ENCODE measurements at places on chromosomes 1 and 21.

- DNase-seq: no peak
Measured at GRCh38 chr1:1948783-1949182, 29.7 kb upstream of the TMEM52 start.

- peak; percentile 58 for DNase-seq
Measured at GRCh38 chr1:234544087-234544579, 65.2 kb upstream of the TARBP1 start.

DNA sequence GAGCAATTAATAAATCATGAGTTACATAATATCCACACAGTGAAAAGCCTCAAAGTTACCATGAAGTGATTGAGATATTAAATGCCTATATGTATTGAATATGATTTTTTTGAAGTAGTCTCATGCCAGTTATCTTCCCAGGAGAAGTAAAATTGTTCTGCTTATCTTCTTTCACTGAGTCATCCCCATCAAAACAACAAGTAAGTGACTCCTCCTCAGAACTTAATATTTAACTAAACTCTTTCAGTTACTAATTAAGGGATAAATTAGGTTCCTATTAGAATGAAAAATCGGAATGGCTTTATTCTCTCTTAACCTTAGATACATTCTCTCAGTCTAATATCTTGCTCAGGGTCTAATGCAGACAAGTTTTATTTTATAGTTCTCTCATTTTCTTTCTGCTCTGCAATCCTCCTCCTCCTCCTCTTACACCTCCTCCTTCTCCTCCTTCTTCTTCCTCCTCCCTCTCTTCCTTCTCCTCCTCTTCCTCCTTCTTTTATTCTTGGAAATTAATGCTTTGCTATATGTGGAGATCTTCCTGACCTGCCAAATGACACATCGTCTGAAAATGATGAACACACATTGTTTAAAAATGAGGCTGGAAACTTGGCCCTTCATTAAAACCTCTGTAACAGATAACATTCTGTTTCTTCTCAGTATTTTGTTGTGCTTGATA, 110.9 kb downstream of the RUNX1 start:
- DNase-seq: no peak

GRCh38 chr1:76059451-76059850, 15.1 kb upstream of the ST6GALNAC3 start:
- no peak for DNase-seq

DNA sequence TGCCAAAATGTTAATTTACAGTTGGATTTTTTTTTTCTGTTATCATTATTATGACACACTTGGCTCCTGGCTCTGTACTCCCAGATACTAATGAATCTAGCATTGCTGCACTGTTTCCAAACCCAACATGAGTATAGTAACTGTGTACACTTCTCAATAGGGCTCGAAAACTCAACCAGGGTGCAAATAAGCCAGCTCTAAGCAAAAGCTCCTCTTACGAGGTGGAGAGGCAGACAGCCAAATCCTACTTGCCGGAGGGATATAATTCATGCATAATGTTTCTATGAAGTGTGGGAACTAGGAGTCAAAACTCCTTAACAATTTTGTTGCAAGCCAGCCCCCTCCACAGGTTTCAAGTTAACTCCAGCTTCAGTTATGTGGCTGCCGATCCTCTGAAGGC, 510.4 kb upstream of the ZP4 start:
- no peak for DNase-seq

GRCh38 chr1:23722652-23723051, 20.6 kb upstream of the ELOA start:
- DNase-seq: no peak

GRCh38 chr1:57348921-57349320, 74.9 kb downstream of the DAB1 start:
- no peak for DNase-seq

GRCh38 chr1:11522400-11523235, 43.7 kb downstream of the DISP3 start:
- no peak for DNase-seq

GRCh38 chr1:61579802-61580201, 145.1 kb downstream of the TM2D1 start:
- no peak for DNase-seq

- DNase-seq: no peak
Measured at GRCh38 chr21:42151948-42152220, 67.1 kb upstream of the ABCG1 start.

DNA sequence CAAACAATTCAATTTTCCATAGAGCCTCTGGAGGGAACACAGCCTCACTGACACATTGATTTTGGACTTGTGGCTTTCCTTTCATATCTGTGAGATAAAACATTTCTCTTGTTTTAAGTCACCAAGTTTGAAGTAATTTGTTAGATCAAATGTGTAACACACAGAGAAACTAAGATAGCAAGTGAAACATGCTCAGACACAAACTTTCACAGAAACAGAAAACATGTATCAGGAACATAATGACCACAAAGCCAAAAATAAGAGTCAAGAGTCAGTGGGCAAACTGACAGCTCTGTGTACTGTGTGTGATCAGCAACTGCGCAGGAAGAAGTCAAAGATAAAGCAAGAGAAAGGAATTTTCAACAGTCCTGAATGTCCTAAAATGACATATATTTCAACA, 1237.5 kb downstream of the AMY1C start:
- DNase-seq: no peak

DNA sequence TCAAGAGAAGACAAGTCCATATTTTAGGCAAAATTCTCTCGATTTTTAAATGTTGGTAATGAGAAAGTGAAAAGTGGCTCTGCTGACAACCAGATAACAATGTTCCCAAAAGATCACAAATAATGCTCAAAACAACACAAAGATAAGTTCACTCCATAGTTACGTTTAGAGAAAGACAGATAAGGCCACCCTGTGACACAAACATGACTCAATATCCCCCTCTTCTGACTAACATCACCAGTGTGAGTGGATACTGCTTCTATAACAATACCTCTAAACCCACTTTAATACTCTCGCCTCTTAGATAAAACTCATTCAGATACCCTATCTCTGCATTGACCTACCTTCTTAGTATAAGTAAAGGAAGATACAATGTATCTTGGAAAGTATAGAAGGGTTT, 51.2 kb upstream of the RGS7 start:
- no peak for DNase-seq

GRCh38 chr1:14748977-14749376, 150.5 kb downstream of the KAZN start:
- DNase-seq: no peak

DNA sequence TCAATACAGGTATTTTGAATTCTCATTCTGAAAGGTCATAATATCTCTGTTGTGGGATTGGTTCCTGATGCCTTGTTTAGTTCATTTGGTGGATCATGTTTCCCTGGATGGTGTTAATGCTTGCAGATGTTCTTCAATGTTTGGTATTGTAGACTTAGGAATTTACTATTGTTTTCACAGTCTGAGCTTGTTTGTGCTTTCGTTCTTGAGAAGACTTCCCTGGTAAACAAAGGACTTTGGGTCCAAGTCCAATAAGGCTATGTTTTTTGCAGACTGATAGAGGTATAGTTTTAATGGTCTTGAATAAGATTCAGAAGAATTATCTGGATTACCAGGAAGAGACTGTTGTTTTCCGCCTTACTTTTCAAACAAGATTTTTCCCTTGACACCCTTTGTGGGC, 1646.3 kb downstream of the AMY1C start:
- no peak for DNase-seq

- no peak for DNase-seq
Measured at GRCh38 chr1:30340934-30341333, 382.5 kb downstream of the MATN1 start.

DNA sequence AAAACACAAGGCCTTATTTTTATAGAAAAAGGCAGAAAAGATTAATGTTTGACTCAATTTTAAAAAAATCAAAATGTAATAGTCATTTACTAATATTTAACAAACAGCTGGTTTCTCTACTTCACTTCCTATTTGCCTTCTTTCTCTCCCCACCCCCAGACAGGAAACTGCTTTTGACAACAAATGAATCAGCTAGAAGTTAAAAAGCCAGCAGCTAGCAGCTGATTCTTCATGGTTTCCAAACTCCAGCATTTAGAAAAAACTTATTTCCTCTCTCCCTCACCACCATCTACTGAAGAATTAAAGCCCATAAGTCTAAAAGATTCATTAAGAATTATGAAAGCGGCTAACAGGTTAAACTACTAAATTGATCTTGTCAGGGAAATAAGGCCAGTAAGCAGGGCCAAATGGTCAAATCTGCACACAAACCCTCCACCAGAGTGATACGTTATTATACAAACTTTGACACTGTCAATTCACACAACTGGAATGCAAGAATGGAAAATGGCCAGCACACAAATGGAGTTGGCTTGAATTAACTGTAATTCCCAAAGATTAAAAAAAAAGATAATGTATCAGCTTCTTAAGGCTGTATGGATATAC, 4.0 kb downstream of the WDR26 start:
- peak; percentile 88 for DNase-seq

DNA sequence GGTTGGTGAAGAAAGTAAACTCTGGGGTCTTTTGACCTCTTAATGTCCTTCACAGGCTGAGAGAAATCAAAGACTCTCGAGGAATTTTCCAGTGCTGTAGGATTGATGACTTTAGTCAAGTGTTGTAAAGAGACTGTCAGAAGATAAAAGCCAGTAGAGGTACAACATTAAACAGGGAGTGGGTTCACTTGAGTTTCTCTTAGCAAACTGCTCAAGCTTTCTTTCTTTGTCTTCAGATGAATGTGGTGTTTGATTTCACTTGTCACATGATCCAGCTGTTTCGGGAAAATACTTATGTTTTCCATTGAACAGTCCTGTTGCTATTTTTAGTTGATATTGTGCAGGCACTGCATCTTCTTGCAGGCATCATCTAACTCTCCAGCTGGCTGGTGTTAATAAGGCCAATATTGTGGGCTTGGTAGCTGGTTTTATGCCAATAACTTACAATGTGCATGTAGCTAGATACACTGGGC, 45.6 kb downstream of the XCL2 start:
- no peak for DNase-seq

DNA sequence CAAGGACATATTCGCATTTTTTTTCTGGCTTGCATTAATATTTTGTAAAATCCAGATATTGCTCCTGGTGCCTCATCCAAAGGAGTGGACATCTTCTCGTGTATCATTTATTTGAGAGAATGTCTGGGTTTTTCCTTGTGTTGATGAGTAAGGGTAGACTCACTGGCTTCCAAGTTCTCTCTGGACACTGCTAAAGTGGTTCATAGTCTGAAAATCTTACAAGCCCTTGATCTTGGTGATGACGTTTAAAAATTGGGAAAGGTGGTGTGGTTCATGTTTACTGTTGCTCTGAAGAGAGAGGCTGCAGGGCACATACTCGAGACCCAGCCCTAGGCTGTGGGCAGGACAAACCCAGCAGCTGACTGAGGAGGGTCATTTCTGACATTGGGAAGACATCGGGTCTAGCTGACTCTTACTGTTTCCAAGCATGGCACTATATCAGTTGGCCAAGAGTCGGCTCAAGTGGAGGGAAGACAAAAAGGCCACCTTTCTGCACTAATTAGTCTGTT, 296.2 kb downstream of the LMX1A start:
- DNase-seq: no peak

DNA sequence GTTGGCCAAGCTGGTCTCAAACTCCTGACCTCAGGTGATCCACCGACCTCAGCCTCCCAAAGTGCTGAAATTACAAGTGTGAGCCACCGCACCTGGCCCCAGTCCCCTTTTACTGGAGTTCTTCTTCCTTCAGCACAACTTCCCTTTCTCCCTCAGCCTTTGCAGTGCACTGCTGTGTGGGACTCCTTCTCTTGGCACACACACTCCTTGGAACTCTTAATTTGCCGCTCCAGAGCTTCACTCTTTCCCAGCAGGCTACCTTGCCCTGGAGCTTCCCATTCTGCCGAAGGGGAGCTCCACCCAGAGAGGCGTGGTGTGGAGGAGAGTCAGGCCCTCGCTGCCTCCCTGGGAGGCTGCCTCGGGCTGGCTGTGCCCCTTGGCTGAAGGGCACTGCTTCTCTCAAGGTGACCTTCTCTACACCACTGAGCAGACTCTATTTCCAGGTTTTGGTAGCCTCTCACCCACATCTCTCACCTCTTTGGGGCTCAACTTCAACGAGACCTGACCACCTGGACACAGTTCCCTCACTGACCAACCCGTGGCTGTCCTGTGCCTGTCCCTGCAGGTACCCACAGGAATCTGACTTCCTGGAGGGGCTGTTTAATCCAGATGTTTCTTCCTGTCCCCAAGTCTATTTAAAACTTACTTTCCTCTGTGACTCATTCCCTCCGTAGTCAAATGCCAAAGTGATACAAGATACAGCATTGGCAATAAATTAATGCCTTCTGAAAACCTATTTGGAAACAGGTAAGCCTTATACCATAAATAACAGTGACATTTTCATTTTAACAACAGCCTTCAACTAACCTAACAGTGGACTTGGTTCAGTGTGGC, 227.3 kb upstream of the KIAA0040 start:
- DNase-seq: no peak

GRCh38 chr1:67830226-67830625, 3.0 kb downstream of the GNG12 start:
- no peak for DNase-seq

DNA sequence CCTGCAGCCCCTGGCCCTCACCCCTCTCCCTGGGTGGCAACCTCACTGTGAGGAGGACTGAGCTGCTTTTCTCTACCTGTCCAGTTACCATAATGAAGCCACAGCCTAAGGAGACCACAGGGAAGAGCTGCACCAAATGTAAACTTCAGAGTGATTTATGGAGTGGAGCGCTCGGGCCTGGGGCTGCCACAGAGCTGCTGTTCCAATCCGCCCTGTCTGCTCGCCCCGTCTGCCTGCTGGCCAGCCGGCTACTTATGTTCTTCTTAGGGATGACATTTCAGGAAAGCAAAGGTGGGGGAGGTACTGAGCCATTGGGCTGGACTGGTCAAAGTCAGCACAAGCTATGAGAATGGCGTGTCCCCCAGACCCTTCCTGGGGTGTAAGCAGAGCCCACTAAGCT, 17.9 kb downstream of the SYT6 start:
- no peak for DNase-seq

DNA sequence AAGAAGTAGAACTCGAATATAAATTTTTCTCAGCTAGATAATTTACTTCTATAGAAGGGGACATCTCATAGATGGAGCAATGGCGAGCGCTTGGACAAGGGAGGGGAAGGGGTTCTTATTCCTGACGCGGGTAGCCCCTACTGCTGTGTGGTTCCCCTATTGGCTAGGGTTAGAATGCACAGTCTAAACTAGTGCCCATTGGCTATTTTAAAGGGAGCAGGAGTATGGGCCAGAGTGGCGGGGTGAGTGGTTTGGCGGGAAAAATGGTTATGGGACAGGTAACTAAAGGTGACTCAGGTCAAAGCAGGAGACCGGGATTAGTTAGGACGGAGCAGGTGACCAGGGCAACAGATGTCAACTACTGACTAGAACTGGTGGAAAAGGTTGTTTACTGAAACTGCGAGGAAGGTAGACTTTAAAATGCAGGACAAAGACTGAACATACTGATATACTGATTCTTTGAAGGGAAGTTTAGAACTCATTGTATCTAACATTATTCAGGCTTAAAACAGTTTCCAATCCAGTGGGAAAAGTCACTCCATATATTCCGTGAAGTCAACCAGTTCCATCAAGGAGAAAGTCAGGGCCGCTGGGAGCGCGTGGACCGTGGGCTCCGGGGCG, 940 bp upstream of the ATAD3A start:
- peak; percentile 17 for DNase-seq

DNA sequence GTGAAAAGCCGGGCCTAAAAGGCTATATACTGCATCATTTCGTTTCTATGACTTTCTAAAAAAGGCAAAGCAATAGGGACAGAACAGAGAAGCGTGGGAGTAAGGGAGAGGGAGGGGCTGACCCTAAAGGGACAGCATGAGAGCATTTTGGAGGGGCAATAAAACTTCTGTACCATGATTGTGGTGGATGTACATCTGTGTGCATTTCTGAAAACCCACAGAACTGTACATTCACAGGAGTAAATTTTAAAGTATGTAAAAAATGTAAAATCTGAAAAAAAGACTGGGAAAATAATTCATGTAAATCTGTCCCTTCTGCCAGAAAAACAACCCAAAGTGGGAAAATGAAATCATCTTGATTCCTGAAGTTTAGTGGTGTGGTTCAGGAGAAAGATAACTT, 235.4 kb downstream of the CENPF start:
- no peak for DNase-seq

Data from inflammatory macrophage treated with lipopolysaccharide for 4 hours (primary cell).